ENCODE measurements at places on chromosomes 12 and 14.

GRCh38 chr12:71071536-71072097 is 86.2 kb downstream of the TSPAN8 start:
- no peak for DNase-seq

DNA sequence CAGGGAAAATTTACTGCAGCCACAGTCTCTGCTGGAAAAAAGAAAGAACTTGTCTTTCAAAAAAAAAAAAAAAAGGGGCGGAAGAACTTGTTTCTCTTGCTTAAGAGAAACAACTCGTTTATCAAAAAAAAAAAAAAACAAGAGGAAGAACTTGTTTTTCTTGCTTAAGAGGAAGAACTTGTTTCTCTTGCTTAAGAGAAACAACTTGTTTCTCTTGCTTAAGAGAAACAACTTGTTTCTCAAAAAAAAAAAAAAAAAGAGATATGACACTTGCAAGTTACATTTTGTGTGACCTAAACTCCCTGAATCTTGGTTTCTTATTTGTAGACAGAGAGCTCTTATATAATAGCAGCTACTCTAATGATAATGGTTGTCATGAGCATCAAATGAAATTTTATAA is 44.7 kb upstream of the USP15 start:
- no peak for DNase-seq

GRCh38 chr14:22510527-22511110 is 78.4 kb downstream of the DAD1 start:
- DNase-seq = no peak

DNA sequence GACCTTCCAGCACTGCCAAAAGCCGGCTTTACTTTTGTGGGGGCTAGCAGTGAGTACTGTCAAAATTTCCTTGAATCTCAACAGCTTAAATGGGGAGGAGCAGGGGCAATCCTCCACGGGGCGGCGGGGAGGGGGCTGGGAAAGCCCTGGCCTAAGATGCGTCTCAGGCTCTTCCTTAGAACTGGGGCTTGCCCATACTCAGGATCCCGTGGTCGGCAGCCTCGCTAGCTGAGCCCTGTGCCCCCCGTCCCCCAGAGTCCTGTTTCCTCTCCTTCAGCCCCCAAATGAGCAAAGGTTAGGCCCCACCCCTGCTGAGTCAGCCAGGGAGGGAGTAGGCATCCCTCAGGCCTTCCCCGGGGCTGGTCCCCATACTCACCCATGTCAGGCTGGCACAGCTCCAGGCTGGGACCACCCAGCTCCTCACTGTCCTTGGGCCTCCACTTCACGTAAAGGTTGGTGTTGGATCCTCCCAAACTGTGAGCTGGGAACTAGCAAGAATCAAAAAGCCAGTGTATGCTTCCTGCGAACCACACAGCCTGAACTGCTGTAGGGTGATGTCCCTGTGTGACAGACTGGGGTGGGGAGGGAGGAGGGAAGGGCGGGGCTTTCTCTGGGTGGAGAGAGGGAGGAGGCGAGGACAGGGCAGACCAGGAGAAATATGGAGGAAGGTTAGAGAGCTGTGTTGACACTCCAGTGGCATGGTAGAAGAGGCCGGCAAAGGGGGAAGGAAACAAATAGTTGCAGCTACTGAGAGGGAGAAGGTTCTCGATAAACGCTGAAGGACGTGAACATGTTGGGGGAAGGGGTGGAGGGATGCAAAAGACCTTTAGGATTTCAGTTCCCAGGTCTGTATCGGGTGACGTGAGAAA is 5.9 kb upstream of the BAZ2A start:
- DNase-seq = peak; percentile 75

- no peak for DNase-seq
These were observed 11.8 kb downstream of the SLC6A12 start for GRCh38 chr12:202081-202731.

- no peak for DNase-seq
These were observed 121.9 kb downstream of the PDE3A start for GRCh38 chr12:20490213-20490612.

- no peak for DNase-seq
These were observed 32.3 kb downstream of the MEG3 start for GRCh38 chr14:100857923-100858837.
